CD4-positive, alpha-beta T cell treated with Interleukin-17A for 1 hour (primary cell): ENCODE measurements at places on chromosomes 4 and X.

- peak; percentile 40 for DNase-seq
These were observed 33.2 kb upstream of the MID1IP1 start for GRCh38 chrX:38768079-38768478.

DNA sequence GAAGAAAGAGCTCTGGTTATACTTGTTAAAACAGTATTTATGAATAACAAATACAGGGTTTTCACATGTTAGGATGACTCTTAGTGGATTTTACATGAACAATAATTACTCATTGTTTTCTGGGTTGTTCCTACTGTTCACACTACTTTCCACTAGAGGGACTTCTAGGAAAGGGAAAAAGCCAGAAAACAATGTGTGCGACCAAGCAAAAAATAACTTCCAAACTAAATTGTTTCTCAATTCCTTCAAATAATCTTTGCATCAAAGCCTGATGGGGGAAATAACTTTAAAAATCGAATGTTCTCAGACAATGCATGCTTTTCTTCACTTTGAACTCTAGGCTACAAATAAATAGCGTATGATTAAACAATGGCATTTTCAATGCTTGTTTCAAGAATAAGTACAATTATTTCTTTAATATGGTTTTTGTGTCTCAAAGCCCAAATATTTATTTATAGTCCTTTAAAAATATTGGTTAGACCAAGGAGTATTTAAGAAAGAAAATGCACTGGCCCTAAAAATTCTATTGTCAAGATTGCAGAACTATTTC, 72.1 kb upstream of the ETNPPL start:
- DNase-seq = no peak

DNA sequence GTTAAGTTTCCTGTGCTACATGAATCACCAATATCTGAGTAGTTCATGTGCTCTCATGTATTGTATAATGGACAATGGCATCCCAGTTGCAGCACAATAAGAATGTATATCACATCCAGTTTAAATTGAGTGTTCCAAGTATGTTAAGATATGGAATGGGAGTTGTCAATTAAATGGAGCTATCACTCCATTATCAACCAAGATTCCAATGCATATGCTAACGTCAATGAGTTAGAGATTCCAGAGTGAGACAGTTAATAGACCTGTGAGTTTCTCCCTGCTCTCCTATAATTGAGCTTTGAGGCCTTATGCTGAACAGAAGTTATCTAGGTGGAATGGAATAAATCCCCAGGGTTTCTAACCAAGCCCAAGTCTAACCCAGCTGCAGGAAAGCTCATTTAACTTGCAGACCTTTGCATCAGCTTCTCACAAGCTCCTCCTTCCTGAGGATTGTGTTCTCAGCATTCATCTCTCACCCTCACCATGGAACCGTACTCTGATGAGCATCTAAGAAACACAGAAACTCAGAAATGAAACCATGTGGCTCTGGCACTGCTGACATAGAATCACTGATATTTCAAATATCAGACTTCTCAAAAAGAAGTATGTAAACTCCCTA, 84.8 kb downstream of the TIGD2 start:
- no peak for DNase-seq

- DNase-seq = no peak
These were observed 21.9 kb downstream of the CXXC4 start for GRCh38 chr4:104472766-104473165.

GRCh38 chr4:73450398-73451004, 14.5 kb downstream of the AFP start:
- DNase-seq = no peak

GRCh38 chr4:29058531-29058930, 1661.6 kb upstream of the PCDH7 start:
- no peak for DNase-seq

DNA sequence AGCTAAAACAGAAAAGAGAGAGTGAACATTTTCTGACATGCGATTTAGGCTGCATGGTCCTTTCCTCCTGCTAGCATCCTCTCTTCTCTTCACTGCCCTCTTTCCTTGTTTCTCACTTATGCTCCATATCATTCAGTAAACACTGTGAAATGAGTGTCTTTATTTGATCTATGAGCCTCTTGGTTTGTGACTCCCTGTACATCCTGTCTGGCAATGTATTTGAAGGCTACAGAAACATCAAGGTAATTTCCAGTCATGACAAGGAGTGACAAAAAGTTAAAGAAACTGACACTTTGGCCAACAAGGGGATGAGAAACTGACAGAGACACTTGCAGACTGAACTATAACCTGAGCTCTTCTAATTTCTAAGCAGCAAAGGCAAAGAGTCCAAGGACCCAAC, 8.7 kb downstream of the FTHL17 start:
- DNase-seq = no peak

DNA sequence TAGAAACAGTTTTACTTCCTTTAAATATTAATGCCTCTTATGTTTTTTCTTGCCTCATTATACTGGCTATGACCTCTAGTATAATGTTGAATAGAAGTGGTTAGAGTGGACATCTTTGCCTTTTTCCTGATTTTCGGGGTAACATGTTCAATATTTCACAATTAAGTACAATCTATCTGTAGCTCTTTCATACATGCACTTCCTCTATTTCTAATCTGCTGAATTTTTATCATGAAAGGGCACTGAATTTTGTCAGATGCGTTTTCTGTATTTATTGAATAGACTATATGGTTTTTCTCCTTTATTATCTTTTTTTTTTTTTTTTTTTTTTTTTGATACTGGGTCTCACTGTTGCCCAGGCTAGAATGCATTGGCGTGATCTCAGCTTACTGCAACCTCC, 29.0 kb downstream of the MECP2 start:
- DNase-seq = no peak

GRCh38 chr4:23266401-23266800, 573.7 kb downstream of the GBA3 start:
- DNase-seq = no peak

- DNase-seq = no peak
These were observed 317.5 kb upstream of the AGA start for GRCh38 chr4:177759729-177760128.
